ENCODE measurements at places on chromosomes 12 and 14.

GRCh38 chr14:105187935-105188524, 6.9 kb upstream of the NUDT14 start:
- no peak for DNase-seq

- no peak for DNase-seq
These were observed 45.1 kb upstream of the MEG3 start for GRCh38 chr14:100780646-100781355.

- no peak for DNase-seq
These were observed 24.7 kb downstream of the NCKAP1L start for GRCh38 chr12:54522243-54522642.

DNA sequence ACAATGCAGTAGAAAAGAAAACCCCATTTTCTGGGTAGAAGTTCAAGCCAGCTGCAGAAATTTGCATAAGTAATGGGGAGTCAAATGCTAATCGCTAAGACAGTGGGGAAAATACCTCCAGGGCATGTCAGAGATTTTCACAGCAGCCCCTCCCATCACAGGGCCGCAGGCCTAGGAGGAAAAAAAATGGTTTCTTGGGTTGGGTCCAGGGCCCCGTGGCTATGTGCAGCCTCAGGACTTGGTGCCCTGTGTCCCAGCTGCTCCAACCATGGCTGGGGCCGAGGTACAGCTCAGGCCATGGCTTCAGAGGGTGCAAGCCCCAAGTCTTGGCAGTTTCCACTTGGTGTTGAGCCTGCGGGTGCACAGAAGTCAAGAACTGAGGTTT, 14.6 kb downstream of the OR10P1 start:
- DNase-seq = no peak
